ENCODE measurements at places on chromosomes 12 and 14. TPM values are rescaled to one million over a fixed set of nuclear protein-coding genes. Genes with fewer than 3 reads are reported as not detected.

The KRT75 gene
- total RNA-seq = not detected

The SLC25A21 gene
- total RNA-seq = 3.1 TPM

The NFATC4 gene
- total RNA-seq = 57.6 TPM

The INSM2 gene
- 0.10 TPM for total RNA-seq
